ENCODE measurements at places on chromosomes 5 and 9.

DNA sequence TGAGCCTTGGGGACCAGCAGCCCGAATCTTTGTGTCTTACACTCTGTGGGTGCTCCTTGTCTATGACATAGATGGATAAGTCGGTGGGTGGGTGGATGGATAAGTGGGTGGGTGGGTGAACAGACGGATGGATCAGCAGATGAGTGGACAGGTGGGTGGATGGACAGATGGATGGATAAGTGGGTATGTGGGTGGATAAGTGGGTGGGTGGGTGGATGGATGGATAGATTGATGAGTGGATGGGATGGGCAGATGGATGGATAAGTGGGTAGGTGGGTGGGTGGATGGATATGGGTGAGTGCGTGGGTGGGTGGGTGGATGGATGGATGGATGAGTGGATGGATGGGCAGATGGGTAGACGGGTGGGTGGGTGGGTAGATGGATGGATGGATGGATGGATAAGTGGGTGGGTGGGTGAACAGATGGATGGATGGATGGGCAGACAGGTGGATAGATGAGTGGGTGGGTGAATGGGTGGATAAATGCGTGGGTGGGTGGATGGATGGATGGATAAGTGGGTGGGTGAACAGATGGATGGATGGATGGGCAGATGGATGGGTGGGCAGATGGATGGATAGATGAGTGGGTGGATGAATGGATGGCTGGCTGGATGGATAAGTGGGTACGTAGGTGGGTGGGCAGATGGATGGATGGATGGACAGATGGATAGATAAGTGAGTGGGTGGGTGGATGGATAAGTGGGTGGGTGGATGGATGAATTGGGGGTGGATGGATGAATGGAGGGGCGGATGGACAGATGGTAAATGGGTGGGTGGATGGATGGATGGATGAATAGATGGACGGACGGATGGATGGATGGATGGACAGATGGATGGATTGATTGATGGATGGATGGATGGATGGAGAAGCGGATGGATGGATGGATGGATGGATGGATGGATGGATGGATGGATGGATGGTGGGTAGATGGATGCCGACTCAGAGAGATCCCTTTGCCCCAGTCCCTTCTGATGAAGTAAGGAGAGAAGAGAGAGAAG, 121.2 kb downstream of the VAV2 start:
- no peak for DNase-seq

- no peak for DNase-seq
These were observed 20.8 kb downstream of the NUP214 start for GRCh38 chr9:131146186-131146585.

DNA sequence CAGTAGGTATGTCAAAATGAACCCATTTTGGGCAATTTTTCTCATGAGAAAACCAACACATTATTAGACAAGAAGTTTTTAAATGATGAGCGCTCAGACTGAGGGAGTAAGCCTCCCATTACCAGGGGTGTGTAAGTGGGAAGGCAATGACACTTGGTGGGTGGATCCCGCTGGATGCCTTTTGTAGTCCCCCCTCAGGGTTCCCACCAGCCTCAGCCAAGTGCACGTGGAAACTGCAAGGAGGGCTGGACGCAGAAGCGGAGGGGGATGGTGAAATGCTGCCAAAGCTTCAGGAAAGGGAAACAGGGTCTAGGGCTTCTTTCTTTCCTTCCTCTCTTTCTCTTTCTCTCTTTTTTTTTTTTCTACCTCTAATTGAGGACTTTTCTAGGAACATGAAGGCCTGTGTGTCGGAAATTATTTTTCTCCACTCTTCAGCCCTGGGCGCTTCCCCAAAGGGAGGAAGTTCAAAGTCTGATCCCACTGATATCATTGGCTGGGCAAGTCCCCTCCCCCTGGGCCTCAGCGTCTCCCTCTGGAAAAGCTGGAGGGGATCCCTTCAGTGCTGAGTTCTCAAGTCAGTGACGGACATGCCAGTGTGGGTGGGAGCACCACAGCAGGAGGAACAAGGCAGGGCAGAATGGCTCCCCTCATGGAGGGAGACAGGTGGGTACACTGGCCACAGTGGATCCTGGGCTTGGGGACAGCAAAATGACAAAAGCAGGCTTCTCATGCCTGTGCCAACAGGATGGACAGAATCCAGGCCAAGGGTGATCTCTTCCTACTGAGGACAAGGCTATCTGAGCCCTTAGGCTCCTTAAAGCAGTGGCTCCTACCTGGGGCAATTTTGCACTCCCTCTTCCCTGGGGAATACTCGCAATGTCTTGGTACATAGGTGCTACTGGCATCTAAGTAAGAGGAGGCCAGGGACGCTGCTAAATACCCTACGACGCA, 23.9 kb upstream of the SLC25A51 start:
- no peak for DNase-seq

DNA sequence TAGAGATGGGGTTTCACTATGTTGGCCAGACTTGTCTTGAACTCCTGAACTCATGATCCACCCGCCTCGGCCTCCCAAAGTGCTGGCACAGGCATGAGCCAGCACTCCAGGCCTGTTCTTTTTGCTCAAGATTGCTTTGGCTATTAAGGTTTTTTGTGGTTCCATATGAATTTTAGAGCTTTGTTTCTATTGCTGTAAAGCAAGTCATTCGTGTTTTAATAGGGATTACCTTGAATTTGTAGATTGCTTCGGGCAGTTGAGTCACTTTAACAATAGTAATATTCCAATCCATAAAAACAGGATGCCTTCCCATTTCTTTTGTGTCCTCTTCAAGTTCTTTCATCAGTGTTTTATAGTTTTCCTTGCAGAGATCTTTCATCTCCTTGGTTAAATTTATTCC, 22.1 kb downstream of the C6 start:
- no peak for DNase-seq

GRCh38 chr5:118967059-118967508, 21.3 kb downstream of the DTWD2 start:
- no peak for DNase-seq

GRCh38 chr9:2726650-2727340, 9.5 kb downstream of the KCNV2 start:
- no peak for DNase-seq

GRCh38 chr9:126852086-126852688, 8.3 kb upstream of the ZBTB34 start:
- DNase-seq: no peak

DNA sequence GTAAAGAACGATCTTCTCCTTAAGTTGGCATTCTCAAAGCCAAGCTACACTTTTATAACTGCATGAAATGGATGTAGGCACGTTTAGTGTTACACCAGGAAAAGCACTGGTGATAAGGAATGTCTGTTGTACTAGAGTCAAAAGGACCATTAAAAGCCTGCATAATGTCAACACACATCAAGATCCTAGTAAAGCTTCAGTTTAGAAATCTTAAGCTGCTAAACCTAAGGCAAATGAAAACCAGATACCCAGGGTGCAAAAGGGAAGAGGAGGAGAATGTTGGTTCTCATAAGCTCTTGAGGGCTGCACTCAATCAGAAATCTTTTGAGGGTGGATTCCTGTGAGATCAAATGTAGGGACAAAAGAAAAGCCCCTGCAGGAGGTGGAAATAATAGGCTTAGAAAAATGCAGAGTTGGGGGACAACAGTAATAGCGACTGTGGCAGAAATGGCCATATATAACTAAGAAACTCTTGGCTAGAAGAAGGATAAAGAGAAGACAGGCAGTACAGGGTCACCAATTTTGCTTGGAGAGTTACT, 148.2 kb downstream of the FBXL17 start:
- no peak for DNase-seq

DNA sequence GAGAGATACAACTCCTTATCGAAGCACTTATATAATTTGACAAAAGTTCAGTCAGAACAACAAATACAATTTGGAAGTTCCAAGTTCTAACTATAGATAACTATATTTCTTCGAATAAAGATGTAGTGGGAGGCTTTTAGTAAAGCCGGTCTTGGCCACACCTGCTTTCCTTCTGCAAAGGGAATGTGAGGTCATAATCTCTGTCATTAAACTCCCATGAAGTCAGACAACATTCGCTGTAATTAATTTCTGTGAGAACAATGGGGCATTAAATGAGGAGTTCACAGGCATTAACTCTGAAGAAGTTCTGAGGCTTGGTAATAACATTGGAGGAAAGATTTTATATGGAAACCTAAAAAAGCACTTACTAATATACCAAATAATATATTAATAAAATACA, 67.5 kb downstream of the MCTP1 start:
- DNase-seq: no peak

- DNase-seq: peak; percentile 10
These were observed 38.4 kb upstream of the SMIM15 start for GRCh38 chr5:61200582-61201155.

- peak; percentile 5 for DNase-seq
These were observed 180.8 kb downstream of the LURAP1L start for GRCh38 chr9:12955510-12956163.

DNA sequence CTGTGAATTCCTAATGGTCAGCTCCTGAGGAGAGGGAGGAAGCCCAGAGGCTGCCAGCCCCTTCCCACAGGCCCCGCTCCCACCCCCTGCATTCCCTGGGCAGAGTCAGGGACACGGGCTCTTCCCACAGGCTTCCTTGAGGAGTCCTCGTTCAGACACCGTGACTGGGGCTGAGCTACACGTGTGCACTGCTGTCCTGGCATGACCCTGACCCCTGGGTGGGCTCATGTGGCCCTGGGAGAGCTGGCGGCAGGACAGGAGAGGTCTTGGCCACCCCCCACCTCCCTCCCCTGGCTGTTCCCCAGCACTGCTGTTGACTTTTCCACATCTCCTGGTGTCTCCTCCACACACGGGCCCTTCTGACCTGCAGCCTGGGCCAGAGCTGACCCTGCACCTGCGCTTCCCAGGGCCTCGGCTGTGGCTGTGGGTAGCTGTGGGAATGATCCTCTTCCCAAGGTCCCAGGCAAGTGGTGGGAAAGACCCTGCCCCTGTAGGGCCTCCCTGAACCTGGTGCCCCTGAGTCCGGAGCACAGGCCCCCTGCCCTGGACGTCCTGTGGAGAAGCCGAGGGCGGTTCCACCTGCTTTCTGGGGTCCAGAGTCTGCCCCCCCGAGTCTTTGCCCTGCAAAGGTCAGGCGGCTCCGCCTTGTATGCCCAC, 56.5 kb upstream of the NKD2 start:
- DNase-seq: no peak
